ENCODE measurements at places on chromosomes 5 and 9. TPM values are rescaled to one million over a fixed set of nuclear protein-coding genes. Genes with fewer than 3 reads are reported as not detected.

GRCh38 chr5:56142614-56143372, 90.3 kb downstream of the ANKRD55 start:
- peaks cover 70% of the 10 kb centered on the region for H3K4me1 ChIP-seq
- H3K27ac ChIP-seq = peak overlapping the region; percentile 75
- H3K27me3 ChIP-seq = no peaks in the 10 kb centered on the region
- H3K4me3 ChIP-seq = peak overlapping the region; percentile 11
- peaks cover 5% of the 10 kb centered on the region for H3K36me3 ChIP-seq

- no peak overlapping the region for H3K27ac ChIP-seq
- no peaks in the 10 kb centered on the region for H3K36me3 ChIP-seq
- no peak overlapping the region for H3K4me3 ChIP-seq
- H3K27me3 ChIP-seq = peaks cover 4% of the 10 kb centered on the region
- DNase-seq = no peak
Observed at GRCh38 chr9:118992813-118993794, 376.1 kb downstream of the BRINP1 start.

GRCh38 chr5:147446523-147446922, 63.3 kb downstream of the DPYSL3 start:
- H3K4me3 ChIP-seq = no peak overlapping the region
- no peaks in the 10 kb centered on the region for H3K4me1 ChIP-seq
- peaks cover 31% of the 10 kb centered on the region for H3K27me3 ChIP-seq
- DNase-seq = no peak

DNA sequence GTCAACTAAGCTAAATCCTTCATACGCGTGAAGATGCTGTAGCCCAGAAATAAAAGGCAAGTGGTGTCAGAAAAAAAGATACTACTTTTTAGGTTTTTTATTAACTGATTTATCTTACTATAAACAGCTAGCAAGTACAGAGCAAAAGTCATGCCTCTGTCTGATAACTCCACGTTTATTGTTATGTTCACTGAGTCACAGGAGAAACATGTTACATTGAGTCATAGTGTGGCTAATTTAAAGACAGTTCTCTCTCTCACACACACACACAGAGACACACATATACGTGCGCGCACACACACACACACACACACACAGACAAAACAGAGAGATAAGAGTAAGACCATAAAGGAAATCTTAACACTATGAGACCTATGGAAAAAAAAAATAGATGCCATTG, 770.0 kb upstream of the CDH10 start:
- H3K27ac ChIP-seq = no peak overlapping the region
- DNase-seq = no peak
- H3K36me3 ChIP-seq = no peaks in the 10 kb centered on the region
- no peaks in the 10 kb centered on the region for H3K4me1 ChIP-seq
- no peaks in the 10 kb centered on the region for H3K27me3 ChIP-seq

- peak overlapping the region; percentile 90 for H3K27ac ChIP-seq
- peaks cover 28% of the 10 kb centered on the region for H3K4me1 ChIP-seq
- no peaks in the 10 kb centered on the region for H3K27me3 ChIP-seq
- H3K4me3 ChIP-seq = peak overlapping the region; percentile 43
- DNase-seq = no peak
Observed at GRCh38 chr5:75325242-75325641, 11.8 kb upstream of the HMGCR start.

- no peaks in the 10 kb centered on the region for H3K36me3 ChIP-seq
- DNase-seq = no peak
- H3K27me3 ChIP-seq = no peaks in the 10 kb centered on the region
- H3K27ac ChIP-seq = no peak overlapping the region
- H3K4me3 ChIP-seq = no peak overlapping the region
Observed at GRCh38 chr5:167995844-167996425, 295.5 kb upstream of the WWC1 start.

DNA sequence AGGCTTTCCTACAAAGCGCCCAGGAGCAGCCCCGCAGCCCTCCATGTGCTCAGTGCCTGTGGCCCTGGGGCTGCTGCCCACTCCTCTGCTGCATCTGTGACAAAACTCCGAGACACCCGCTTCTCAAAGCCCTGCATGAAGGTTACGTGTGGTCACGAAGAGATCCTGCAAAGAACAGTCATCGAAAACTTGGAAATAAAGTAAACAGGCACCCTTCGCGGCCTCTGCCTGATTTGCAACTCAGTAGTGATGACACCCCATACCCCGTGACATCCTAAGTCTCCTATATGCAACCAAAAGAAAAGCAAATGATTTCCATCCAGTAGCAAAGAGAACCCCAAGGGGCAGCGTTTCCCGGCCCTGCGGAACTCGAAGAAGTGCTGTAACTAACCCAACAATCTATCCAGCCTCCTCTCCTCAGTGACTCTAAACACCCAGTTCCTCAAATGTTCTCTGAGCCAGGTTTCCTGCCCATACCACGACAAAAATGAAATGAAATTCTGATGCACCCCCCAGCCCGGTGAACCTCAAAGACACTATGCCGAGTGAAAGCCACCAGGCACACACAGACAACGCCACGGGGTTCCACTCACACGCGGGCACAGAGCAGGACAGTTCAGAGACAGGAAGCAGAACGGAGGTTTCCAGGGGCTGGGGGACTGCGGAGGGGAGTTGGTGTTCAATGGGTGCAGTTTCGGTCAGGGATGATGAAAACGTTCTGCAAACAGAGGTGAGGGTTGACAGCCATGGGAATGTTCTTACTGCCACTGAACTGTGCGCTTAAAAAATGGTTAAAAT, 19.0 kb downstream of the NACC2 start:
- DNase-seq = peak; percentile 47
- peaks cover 10% of the 10 kb centered on the region for H3K4me1 ChIP-seq
- H3K27ac ChIP-seq = peak overlapping the region; percentile 28
- no peaks in the 10 kb centered on the region for H3K36me3 ChIP-seq

DNA sequence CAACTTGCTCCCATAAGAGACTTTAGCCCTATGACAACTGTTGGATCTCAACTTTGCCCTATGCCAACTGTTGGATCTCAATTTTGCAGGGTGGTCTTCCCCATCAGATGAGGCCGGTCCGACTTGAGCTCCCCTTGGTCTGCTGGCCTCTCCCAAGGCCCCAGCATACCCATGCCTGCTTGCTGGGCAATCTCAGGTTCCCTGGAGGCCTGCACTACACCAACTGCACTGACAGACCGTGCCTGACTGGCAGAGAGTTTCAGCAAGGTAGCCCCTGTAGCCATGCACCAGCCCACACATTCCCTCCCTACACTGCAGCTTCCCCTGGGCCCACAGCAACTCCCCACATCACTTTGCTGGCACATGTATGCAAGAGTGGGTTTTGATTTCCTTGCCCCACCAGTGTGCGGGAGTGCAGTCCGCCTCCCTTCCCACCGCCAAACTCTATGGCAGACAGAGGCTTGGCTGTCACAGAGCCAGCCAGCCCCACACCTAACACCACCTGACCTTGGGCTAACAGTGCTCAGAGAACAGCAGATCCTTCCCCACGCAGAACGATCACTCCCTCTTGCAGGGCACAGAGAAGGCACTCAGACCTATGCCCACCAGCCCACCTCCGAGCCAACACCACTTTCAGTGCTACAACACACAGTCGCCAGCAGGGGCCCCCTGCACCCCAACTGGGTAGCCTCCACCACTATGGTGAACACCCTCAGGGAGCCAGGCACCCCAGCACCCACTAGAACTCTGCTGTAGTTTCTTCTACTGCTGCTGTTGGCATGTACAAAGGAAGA, 279.9 kb upstream of the COX7C start:
- DNase-seq = no peak
- H3K4me1 ChIP-seq = no peaks in the 10 kb centered on the region
- no peak overlapping the region for H3K4me3 ChIP-seq
- H3K27ac ChIP-seq = no peak overlapping the region

GRCh38 chr5:146103594-146103993, 1.8 kb downstream of the PLAC8L1 start:
- H3K27ac ChIP-seq = no peak overlapping the region
- no peaks in the 10 kb centered on the region for H3K4me1 ChIP-seq
- no peak overlapping the region for H3K4me3 ChIP-seq
- DNase-seq = no peak
- peaks cover 9% of the 10 kb centered on the region for H3K36me3 ChIP-seq

DNA sequence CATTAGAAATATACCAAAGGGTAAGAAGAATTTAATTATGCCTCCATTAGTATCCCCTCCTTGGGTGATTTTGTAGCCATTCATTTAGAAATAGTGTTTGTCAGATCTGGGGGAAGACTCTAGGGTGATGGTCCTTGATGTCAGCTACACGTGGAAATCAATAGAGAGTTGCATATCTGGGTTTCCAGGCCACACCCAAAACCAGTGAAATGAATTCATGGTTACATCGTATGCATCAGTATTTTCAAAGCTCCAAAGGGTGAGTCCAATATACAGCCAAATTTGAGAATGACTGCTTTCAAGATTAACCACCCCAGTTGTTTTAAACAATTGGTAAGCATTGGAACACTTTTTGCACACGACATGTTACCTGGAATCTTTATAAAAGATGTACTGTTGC, 173.4 kb upstream of the SGCD start:
- H3K4me1 ChIP-seq = no peaks in the 10 kb centered on the region
- no peaks in the 10 kb centered on the region for H3K27me3 ChIP-seq
- no peak overlapping the region for H3K4me3 ChIP-seq
- H3K36me3 ChIP-seq = no peaks in the 10 kb centered on the region

DNA sequence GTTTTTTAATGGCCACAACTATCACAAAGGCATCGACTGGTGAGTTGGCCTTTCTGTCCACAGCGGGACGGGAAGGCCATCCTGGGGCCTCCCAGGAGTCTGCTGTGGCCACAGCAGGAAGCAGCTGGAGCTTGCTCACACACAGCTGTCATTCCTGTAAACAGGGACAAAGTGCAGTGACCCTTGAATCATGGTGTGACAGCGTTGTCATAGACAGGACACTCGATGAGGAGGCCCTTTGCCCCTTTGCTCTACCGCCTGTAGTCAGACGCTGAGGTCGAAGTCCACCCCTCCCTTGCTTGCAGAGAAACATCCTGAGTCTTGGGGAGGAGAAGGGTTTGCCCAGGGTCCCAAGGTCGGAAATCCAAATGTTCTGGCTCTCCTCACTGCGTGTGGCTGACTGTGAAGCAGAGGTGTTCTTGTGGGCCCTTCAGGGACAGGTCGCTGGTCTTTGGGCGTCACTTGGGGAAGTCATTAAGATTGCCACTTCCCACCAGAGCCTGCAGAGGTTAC, 35.1 kb downstream of the NDST1 start:
- no peaks in the 10 kb centered on the region for H3K36me3 ChIP-seq
- H3K4me3 ChIP-seq = no peak overlapping the region
- H3K27me3 ChIP-seq = no peaks in the 10 kb centered on the region
- no peaks in the 10 kb centered on the region for H3K4me1 ChIP-seq
- no peak overlapping the region for H3K27ac ChIP-seq
- no peak for DNase-seq

DNA sequence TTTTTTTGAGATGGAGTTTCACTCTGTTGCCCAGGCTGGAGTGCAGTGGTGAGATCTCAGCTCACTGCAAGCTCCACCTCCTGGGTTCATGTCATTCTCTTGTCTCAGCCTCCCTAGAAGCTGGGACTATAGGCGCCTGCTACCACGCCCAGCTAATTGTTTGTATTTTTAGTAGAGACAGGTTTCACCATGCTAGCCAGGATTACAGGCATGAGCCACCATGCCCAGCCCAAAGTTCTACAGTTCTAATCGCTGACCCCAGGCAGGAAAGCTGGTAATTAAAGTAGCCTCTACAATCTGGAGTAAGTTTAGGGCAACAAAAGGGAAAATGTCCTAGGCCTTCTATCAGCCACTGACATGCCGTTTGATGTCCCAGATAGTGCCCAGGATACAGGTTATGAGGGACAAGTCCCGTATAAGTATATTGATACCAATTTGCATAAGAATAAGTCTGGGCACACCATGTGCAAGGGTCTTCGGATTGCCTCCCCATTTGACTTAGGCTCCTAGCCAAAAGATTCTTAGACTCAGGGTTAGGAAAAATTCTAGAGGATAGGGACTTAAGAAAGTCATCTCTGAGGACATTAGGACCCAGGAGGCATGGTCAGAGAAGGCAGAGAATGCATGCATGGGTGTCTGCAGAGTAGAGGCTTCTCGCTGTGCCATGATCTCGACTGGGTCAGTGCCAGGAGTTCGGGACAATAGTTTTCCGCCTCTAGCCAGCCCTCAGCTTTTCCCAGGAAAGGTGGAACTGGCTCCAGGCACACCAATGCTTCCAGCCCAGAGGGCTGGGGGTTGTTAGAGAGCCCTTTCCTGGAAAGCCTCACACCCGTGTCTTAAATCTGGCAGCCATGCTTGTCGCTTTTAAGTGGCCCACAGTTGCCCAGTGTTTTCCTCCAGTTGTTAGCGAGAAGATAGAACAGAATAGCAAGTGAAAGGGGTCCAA, 1111.1 kb downstream of the TAF11L14 start:
- H3K4me1 ChIP-seq = peaks cover 55% of the 10 kb centered on the region
- peak overlapping the region; percentile 87 for H3K4me3 ChIP-seq
- peak; percentile 51 for DNase-seq
- H3K27ac ChIP-seq = peak overlapping the region; percentile 97
- peaks cover 26% of the 10 kb centered on the region for H3K36me3 ChIP-seq

DNA sequence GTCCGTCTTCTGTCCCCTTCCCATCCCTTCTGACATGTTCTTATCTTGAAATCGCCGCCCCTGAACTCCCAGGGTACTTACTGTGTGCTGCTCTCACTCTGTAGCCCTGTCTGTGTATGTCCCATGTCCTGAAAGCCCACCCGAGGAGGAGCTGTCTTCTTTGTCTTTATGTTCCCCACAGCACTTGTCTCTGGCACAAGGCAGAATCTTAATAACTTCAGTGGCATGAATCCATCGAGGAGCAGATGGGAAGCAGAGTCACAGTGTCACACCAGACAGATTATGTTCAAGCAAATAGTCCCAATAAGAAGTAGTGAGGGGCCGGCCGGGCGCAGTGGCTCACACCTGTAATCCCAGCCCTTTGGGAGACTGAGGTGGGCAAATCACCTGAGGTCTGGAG, 29.7 kb upstream of the LTC4S start:
- H3K4me1 ChIP-seq = peaks cover 81% of the 10 kb centered on the region
- H3K27me3 ChIP-seq = no peaks in the 10 kb centered on the region
- H3K36me3 ChIP-seq = peaks cover 31% of the 10 kb centered on the region
- H3K4me3 ChIP-seq = no peak overlapping the region

GRCh38 chr5:112892776-112893175, 29.3 kb downstream of the REEP5 start:
- peaks cover 40% of the 10 kb centered on the region for H3K36me3 ChIP-seq
- H3K4me3 ChIP-seq = no peak overlapping the region
- H3K4me1 ChIP-seq = peaks cover 18% of the 10 kb centered on the region

DNA sequence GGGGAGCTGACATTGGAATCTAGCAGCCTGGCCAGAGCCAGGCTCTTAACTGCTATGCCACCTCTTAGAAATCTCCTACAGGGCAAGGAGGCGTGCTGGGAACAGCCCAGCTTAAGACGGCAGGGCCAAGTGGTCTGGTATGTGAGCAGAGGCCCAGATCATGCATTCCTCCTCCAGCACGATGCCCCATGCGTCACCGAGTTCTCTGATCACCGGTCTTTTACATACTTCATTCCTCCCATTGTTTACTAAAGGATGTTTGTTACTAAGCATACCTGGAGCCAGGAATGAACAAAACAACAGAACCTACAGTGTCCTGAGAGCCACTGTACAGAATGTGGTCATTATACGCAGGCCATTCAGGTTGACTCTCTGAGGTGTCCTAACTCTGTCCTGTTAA, 73.8 kb downstream of the TRIO start:
- H3K36me3 ChIP-seq = no peaks in the 10 kb centered on the region
- no peak overlapping the region for H3K4me3 ChIP-seq
- no peak for DNase-seq
- peaks cover 6% of the 10 kb centered on the region for H3K4me1 ChIP-seq
- no peak overlapping the region for H3K27ac ChIP-seq

KLF4 gene
- total RNA-seq = 1.2 TPM

TMC1 gene
- not detected for total RNA-seq

SPATA31D4 gene
- total RNA-seq = not detected

CORO2A gene
- 10.3 TPM for total RNA-seq

SHOC1 gene
- not detected for total RNA-seq

CREBRF gene
- total RNA-seq = 11.3 TPM

IPO11 gene
- 57.2 TPM for total RNA-seq

IGIP gene
- 1.9 TPM for total RNA-seq
